ENCODE measurements at places on chromosomes 16 and 17.

DNA sequence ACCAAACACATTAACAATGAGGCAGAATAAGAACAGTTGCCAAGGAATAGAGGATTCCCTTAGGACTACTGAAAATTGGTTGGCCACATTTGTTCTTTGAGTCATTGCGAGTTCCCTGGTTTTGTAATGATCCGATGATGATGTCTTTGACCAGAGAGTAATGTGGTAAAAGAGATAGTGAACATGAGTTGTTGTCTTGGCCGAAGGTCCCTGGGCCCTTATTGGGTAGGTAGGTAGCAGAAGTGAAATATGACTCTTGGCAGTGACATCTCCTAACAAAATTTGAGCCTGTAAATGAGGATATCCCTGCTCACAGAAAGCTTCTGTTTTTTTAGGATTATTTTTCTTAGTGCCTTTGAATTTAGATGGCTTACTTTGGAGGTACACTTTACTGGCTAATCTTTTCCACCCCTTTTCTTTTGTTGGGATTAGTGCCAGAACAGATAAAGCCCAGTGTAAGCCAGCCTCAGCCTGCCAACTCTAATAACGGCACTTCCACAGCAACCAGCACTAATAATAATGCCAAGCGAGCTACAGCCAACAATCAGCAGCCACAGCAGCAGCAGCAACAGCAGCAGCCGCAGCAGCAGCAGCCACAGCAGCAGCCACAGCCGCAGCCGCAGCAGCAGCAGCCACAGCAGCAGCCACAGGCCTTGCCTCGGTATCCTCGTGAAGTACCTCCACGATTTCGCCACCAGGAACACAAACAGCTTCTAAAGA is 47.2 kb downstream of the TNRC6A start:
- DNase-seq = no peak

DNA sequence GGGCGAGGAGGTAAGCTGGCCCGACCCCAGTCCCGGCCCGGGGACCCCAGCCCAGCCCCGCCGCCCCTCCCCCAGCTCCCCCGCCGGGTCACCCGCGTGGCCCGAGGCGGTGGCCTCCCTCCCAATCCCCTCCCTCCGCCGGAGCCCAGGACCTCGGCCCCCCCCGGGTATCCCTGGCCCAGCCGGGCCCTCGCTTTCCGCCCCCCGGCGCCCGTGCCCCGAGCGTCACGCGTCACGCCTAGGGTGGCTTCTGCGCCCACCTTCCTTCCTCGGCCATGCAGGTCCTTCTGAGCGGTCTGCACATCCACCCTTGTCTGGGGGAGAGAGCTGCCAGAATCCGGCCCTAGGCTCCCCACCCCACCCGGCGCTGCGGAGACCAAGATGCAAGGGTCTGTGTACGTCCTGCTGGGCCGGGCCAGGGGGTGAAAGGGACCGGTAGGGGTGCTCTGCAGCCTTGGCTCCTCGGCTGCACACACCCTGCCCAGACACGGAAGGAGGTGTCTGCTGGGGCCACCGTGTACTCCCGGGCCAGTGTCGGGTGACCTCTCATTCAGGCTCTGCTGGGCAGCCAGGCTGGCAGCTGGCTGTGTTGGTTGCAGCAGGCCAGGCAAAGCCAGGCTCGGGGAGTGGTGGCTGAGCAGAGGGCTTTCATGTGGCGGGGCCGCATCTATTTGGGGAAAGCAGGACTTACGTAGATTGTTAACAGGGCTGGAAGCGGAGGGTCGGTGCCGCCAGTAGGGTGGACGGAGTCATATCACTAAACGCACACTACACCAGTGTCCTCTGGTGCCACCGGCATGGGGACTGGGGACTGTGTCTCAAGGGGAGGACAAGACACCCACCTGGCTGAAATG is 754 bp downstream of the RAB11FIP4 start:
- no peak for DNase-seq

DNA sequence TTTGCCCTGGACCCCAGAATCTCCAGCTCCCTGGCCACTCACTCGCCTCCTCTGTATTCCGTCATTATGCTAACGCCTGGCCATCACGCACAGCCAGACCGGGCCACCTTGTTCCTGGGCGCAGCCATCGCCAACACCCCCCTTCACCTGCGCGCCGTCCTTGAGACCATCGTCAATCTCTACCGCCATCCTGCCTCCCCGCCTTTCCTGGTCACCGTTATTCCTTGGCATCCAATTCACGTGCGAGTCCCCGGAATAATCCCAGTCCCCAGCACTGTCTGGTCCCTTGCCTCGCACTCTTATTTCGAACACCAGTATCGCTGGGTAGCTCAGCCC is 541 bp downstream of the VKORC1 start:
- DNase-seq = no peak

DNA sequence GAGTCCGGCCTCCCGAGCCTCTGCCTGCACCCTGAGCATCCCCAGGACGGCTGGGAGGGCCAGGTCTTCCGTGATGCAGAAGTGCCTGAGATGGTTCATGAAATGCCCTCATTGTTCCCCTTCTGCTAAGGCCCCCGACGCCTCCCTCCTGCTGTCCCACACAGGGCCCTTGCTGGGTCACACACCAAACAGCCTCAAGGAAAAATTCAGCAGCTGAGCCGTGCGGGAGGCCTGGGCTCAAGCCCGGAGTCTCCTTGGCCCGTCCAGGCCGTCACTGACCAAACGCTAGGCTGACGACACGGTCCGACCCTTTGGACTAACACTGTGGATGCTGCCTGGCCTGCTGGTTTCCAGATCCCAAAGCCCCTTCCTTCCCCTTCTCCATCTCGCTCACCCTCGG is 90.2 kb downstream of the RTN4RL1 start:
- DNase-seq = no peak

GRCh38 chr17:80248894-80249710 is 11.6 kb upstream of the RNF213 start:
- DNase-seq = no peak

DNA sequence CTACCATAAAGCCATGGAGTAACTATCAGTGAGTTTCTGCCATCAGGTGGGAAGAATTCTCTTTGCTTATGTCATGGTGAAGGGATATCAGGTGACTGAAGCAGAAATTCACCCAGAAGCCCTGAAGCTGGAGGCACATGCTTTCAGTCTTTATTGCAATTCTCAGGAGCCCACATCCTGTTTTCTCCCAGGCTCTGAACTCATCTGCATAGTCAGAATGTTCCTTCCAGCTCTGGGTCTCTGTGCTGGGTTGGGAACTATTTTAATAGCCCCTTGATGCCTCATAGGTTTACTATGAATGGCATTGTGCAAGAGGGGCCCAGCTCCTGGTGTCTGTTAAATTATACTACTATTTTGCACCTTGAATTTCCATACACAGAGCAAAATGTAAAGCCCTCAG is 198.4 kb upstream of the SOX9 start:
- no peak for DNase-seq

DNA sequence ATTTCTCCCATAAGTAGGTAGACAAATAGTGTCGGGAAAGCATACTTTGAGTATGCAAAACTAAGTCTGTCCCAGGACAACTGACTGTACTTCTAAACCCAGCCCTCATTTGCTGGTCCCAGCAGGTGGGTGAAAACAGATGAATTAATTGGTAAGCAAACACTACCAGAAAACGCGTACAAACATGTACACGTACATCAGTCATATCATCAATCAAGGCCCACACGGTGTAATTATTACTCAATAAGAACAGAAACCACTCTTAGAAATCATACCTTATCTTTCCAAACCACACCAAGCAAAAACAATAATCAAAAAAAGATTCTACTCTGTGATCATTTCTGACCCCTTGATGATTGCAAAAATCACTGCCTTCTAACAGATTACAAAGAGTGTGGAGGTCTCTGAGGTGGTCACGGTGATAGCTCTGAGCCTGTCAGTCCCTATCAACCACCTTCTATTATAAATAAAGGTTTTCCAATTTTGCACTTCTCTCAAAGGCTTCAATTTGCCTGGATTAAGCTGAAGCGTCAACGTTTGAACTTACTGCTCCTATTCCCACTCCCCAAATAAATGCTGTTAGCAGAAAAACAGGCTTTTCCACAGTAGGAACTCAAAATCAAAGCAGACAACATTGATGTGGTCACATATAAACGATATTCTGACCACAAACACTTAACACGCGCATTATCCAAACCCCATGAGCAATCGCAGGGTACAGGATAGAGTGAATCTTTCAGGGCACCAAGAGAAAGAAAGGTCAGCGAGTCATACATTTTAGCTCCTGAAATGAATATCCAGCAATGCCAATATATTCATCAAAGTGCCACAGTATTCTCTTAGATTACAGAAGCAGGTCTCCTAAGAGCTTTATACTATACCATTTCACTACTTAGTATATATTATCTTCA is 211.9 kb downstream of the STX8 start:
- no peak for DNase-seq

DNA sequence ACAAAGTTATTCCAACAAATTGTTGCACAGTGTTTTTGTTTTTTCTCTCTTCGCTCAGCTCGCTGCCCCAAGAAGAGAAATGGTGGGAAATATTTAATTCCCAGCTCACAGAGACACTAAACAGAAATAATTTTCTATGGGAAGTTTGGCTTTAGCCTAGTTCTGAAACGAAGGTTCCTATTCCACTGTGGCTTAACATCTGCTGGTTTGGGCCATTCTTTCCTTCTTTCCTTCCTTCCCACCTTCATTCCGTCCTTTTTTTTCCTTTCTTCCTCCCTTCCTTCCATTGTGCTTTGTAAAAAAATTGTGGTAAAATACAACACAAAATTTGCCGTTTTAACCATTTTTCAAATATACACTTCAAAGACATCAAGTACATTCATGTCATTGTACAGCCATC is 393.5 kb upstream of the SOX9 start:
- DNase-seq = no peak

DNA sequence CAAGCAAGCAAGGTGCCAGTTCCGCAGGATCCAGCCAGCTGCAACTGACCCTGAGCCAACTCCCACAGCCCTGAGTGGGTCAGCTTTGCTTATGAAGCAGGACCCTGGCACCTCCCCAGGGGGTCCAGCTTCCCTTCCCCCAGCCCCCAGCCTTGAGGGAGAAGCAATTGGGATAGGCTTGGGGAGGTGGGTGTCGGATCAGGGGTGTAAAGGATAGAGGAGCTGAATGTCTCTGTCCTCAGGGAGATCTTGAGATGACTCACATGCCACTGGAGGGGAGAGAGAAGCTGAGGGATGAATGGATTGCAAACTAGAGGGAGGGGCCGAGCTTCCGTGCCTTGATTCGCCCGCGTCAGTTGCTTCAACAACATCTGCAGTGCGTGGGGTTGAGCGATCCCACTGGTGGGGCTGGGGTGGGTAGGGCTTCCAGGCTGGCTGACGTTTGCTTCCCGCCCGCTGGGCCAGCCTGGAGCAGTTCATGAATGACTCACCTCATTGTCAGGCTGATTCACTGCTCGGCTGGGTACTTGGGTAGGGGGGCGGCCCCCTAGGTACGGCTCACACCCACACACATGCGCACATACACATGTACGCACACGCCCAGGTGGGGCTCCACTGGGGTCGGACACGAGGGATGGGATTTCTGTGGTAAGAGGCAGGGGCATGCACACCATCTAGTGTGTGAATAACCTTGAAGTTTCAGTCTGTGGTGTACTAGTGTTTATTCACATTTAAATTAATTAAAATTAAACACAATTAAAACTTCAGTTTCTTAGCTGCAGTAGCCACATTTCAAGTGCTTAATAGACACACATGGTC is 3.6 kb upstream of the HROB start:
- no peak for DNase-seq

GRCh38 chr17:45234641-45235415 is 13.1 kb downstream of the FMNL1 start:
- DNase-seq = no peak

GRCh38 chr16:67395105-67395457 is 1.8 kb upstream of the TPPP3 start:
- no peak for DNase-seq

- DNase-seq = peak; percentile 19
Observed at GRCh38 chr17:42276359-42276608, at the start of gene STAT5B. TSS of gene STAT5B (minus strand) at chr17:42276391. CDS start at chr17:42232127, 44,264 bp downstream.

- DNase-seq = no peak
Observed at GRCh38 chr16:80123189-80123588, 417.6 kb upstream of the DYNLRB2 start.

DNA sequence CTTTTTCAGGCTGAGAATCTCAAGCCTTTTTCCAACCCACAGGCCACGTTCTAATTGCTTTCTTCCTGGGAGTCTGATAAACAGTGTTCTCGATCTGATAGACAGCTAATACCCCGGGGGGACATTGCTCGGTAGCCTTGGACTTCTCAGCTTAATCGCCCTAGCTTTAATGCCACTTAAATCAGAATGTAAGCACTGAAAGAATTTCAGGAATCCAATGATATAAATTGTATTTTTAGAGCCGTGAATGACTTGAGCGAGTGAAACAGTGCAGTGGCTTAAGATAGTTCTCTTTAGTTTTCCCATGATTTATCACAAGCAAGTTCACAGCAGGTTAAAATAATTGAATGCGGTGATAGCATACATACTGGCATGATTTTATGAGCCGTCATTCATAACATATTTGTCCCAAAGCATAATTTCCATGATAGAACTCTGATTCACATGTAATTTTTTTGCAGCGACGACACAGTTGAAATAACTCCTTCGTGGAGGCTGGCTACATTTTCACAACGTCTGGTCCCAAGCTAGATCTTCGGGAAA is 116.1 kb upstream of the MYOCD start:
- DNase-seq = no peak

DNA sequence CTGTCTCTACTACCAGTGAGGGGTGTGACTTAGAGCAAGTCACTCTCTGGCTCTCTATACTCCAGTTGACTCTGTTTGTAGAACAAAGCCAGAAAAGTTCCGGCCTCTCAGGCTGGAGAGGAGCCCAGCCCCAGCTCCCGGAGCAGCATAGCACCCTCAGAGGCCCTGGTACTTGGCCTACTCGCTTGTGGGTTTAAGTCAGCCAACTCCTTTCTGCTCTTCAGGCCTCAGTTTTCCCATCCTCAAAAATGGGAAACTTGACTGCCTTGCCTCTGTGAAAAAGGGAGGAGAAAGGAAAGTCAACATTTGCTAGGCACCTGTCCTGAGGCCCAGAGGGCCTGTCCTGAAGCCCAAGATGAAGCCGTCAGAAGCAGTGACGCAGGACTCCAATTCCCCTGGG is 1.1 kb downstream of the CHST6 start:
- no peak for DNase-seq

- DNase-seq = no peak
Observed at GRCh38 chr16:74492976-74493375, 71.7 kb upstream of the CLEC18B start.

DNA sequence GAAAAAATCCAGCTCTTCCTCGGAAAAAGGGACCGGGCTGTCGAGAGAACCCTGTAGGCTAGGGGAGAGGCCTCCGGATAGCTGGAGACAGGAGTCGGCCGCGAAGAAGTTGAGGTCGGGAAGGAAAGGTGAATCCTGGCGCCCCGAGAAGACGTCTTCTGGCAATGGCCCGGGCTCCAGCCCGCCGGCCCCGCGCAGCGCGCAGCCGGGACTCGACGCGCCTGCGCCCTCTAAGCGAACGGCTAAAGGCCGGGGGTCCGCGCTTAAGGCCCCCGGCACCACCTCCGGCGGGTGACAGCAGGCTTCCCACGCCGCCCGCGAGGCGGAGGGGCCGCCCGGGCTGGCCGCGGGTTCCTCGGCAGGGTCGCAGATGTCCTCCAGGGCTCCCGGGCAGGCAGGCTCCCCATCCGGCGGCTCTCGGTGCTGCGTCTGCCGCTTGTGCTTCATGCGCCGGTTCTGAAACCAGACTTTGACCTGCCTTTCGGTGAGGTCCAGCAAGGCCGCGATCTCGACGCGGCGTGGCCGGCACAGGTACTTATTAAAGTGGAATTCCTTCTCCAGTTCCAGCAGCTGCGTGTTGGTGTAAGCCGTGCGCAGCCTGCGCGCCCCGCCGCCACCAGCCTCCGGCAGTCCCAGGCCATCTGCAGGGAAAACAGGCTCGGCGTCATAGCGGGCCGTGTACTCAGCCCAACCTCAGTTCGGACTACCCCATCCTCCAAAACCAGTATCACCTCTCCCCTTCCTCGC is 1.6 kb downstream of the HOXB2 start:
- no peak for DNase-seq
